Activated naive CD8-positive, alpha-beta T cell treated with anti-CD3 and anti-CD28 coated beads, Interleukin-2, amount 50 U/mL, for 16 hours (primary cell): ENCODE measurements at places on chromosomes 12 and 14.

GRCh38 chr14:96122496-96122895 is 82.1 kb upstream of the BDKRB2 start:
- no peak for DNase-seq

DNA sequence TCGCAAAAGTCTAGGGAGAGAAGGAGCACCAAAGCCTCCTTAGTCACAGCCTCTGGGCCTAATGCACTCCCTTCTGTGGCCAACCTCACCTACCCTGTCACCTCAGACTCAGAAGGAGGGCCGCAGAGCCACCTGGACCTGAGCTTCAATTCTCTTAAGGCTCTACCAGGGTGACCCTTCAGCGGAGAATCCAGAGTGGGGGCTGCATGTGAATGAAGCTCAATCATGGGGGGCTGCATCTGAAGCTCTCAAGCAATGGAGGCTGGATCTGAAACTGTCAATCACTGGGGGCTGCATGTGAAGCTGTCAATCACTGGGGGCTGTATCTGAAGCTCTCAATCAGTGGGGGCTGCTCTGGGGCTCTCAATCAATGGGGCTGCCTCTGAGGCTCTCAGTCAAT is 43.1 kb upstream of the EIF5 start:
- no peak for DNase-seq

DNA sequence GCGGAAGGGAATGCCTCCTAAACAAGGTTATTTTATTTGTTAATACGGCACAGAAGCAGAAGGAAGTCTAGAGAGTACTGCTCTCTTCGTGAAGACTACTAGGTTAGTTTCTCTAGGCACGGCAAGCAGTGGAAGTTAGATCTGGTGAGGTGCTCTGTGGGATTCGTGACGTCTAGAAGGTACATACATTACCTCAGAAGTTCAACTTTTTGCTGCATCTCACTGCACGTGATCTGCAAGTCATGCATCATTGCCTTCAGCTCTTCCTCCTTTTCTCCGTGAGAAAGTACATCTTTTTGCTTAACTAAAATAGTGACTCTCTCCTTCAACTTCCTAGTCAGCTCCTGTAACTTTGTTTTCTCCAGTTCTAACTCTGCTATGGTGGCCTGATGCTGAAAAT is 74.7 kb downstream of the NIN start:
- DNase-seq = no peak

- DNase-seq = no peak
Observed at GRCh38 chr14:104743461-104744380, 9.2 kb upstream of the SIVA1 start.

GRCh38 chr12:130978785-130979184 is 25.1 kb downstream of the ADGRD1 start:
- no peak for DNase-seq

DNA sequence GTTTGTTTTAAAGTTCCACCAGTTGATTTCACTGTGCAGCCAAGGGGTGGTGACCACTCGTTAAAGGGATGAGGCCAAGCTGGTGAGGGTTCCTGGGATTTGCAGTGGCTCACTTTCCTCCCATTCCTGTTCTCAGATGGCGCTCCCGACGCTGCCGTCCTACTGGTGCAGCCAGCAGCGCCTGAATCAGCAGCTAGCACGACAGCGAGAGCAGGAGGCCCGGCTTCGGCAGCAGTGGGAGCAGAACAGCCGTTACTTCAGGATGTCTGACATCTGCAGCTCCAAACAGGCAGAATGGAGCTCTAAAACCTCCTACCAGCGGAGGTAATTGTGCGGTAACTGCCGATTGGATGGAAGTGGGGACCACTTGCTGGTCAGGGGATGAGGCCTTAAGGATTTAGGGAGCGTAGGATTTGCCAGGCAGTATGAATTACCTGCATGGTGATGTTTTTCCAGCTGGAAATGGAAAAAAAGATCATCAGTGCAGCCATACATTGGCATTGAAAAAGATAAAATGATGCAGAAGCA is 2.9 kb downstream of the TCHP start:
- no peak for DNase-seq

GRCh38 chr14:57058319-57058718 is 210.4 kb downstream of the EXOC5 start:
- DNase-seq = no peak
